ENCODE measurements at places on chromosomes 6 and 20.

GRCh38 chr6:89564752-89565427 lies 73.7 kb downstream of the LYRM2 start:
- no peak for DNase-seq

GRCh38 chr6:69337311-69337710 lies 459.5 kb downstream of the LMBRD1 start:
- no peak for DNase-seq

- DNase-seq, result no peak
These were observed 46.8 kb downstream of the MAP7 start for GRCh38 chr6:136503303-136504029.

DNA sequence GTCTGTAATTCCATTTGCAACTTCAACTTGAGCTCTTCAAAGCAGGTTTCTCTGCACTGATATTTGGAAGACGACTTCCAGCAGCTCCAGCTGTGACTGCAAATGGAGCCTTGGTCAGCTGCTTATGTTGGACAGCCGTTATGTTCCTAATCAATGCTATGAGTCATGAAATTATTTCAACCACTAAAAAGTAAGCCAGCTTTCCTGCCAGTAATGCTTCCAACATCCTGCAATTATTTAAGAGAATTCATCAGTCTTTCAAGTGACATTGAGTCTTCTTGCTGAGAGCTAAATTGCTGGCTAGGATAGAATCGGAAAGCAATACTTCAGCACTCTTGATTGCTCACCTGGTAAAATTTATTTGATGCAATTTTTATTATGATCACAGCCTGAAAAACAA lies 375.7 kb downstream of the MMUT start:
- DNase-seq, result no peak

DNA sequence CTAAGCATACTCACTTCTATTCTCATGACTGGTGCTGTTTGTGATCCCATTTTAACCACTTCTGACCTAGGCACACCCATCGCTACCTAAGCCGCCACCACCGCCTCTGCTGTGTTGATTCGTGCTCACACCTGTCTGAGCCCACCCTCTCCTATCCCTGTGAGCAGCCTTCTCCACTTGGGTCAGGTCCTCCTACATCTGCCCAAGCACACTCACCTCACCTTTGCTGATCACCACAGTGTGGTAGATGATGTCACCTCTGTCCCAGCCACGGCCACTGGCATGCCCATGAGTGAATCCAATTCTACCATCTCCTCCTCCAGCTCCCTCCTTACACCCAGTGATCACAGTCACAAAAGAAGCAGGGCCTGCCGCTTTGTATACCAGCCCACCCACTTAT lies 20.8 kb downstream of the MUC22 start:
- no peak for DNase-seq

DNA sequence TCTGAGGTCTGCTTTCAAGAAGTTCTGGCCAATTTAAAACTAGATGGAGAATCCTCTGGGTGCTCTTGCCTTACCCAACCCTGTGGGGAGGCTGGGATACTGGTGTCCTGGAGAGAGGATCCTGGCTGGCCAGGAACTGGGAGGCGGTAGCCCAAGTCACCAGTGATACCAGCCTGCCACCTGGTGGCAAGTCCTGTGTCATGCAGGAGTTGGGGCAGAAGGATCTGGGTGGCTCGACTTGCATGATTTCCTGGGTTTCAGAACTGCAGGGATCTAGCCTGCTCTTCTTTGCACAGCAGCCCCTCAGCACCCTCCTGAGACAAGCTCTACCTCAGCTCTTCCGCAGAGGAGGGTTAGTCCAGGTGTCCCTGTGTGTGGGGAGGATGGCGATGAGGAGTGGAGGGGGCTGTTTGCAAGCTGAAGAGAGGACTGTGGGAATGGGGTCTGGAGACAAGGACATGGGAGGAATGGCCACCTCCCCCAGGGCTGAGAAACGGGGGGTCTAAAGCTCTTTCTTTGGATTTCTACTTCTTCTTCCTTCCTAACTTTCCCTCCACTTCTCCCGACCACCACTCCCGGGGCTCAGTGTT lies 4.2 kb downstream of the KCNK17 start:
- DNase-seq, result peak; percentile 79

DNA sequence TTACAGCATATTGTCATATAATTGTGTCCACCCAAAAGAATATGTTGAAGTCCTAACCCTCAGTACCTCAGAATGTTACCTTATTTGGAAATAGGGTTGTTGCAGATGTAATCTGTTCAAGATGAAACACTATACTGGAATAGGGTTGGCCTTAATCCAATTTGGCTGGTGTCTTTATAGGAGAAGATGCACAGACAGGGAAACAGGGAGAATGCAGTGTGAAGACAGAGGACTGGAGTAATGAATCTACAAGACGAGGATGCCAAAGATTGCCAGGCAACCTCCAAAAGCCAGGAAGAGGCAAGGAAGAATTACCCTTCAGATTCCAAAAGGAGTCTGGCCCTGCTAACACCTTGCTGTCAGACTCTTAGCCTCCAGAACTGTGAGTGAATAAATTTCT lies 482.9 kb downstream of the PTPRT start:
- DNase-seq, result no peak

GRCh38 chr20:51980277-51980676 lies 178.0 kb upstream of the SALL4 start:
- DNase-seq, result no peak

- peak; percentile 34 for DNase-seq
These were observed 2.5 kb downstream of the MYMX start for GRCh38 chr6:44219053-44219814.

DNA sequence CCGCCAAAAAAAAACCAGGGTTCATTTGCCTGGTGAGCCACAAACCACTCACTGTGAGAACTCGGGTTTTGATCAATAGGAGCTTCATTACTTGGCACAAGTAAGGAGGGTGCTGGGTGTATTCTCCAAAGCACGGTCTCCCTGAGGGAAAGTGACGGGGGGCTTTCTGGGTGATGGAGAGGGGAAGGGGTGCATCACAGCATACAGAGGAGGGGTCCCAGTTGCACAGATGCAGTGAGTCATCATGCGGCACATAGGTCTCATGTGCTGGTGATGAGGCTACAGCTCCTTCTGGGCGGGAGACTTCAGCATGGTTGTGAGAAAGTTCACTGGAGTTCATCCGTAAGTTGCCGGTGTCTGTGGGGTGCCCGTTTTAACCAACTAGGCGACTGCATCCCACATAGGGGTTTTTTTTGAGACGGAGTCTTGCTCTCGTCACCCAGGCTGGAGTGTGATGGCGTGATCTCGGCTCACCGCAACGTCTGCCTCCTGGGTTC lies 36.2 kb downstream of the SUN5 start:
- no peak for DNase-seq

- no peak for DNase-seq
These were observed 315.0 kb downstream of the GMDS start for GRCh38 chr6:1930356-1930755.

GRCh38 chr20:10786678-10787077 lies 112.9 kb upstream of the JAG1 start:
- DNase-seq, result no peak

DNA sequence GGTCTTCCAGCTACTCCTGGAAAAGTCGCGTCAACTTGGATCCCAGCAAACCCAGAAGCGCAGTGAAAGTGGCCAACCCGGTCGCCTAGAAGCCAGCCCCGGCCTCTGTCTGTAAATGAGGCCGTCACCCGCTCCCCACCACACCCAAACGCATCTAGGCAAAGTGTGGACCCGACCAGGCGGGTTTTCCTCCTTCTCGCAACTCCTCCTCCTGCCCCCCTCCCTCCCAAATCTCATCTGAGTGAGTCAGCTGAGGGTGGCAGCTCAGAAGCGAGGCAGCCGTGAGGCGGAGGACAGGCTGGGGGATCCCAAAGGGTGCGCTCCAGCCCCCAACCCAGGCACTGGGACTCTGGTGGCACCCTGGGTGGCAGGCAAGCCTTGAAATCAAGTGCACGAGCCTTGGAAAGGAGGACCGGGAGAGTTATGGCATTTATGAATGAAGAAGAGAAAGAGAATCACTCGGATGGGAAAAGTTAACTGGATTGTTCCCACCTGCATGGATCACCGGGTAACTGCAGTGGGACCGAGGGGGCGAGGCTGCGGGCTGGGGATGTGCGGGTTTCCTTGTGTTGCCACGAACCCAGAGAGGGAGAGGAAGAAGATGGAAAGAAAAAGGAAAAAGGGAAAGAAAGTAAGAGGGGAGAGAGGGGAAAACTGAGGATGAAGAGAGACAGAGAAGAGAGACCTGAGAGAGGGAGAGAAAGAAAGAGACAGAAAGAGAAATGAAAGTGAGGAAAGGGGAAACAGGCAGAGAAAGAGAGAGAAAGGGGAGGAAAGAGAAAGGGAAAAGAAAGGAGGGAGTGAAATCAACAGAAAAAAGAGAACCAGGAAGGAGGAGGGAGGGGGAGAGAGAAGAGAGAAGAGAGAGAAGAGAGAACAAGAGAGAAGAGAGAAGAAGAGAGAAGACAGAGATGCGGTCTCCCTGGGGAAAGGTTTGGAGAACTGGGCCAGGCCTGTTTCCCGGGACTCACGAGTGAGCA lies at the start of gene APCDD1L:
TSS of gene APCDD1L (minus strand) at position 167 of the 980 bp plus-strand sequence. CDS start 692 bp downstream, outside the sequence.
- no peak for DNase-seq

- no peak for DNase-seq
These were observed 25.0 kb upstream of the EMILIN3 start for GRCh38 chr20:41391587-41392001.

DNA sequence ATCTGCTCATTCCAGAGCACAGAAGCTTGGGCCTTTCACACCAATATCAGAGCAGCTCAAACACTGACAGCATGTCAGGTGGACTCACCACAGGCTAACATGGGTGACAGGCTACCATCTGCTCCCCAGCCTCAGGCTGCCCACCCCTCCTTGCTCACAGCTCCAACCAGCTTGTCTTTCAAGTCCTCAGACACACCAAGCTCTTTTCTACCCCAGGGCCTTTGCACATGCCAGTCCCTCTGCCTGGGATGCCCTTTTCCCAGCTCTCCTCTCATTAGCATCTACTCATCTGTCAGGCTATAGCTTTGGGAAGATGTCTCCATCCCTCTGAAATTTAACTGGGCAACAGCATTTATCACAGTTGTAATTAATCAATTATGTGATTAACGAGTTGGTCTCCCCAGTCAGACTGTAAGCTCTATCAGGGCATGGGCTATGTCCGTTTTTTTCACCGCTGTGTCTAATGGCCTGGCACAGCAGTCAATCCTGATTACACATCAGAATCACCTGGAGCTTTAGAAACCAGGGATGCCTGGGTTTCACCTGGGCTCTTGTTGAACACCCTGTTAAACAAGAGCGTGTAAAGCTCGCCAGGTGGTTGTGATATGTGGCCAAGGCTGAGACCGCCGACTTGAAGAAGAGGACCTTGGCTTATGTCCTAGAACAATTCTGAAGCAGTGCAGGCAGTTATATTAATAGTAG lies 88.9 kb upstream of the MRPS10 start:
- DNase-seq, result no peak

DNA sequence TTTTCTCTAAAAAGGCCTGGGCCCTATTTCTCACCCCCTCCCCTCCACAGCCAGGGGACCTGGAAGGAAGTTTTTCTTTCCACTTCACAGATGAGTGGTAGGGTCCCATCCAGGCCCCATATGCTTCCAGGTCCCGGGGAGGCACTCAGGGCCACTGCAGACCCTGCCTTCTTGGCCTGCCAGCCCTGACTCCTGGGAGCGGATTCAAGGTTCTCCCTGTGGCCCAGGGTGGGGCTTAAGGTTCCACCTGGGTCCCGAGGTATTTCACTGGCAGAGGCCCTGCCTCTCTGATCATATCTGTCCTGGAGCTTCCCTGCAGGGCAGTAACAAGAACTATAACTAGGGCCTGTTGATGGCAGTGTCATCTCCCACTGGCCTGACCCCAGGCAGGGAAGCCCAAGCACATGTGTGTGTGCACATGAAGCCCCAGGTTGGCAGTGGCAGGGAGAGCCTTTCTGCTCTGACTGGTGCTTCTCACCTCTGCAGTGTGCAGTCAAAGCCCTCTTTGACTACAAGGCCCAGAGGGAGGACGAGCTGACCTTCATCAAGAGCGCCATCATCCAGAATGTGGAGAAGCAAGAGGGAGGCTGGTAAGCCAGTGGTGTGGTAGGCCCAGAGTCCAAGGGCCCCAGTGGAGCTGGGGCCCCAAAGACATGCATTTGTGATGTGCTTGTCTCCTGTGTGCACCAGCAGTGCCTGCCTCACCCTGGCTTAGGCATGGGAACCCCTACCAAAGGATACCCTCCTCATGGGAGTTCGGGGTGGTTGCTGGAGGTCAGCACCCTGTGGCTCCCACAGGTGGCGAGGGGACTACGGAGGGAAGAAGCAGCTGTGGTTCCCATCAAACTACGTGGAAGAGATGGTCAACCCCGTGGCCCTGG lies 31.2 kb downstream of the PLCG1 start:
- DNase-seq, result no peak

Data from posterior cingulate gyrus (tissue), 11 donors.